Activated CD8-positive, alpha-beta memory T cell treated with anti-CD3 and anti-CD28 coated beads, Interleukin-2, amount 10 ng/mL, durations not matched to agents 7 days and 5 days (primary cell): ENCODE measurements at places on chromosomes 16 and 17.

GRCh38 chr16:70778901-70779309 lies 22.1 kb downstream of the VAC14 start:
- no peak for DNase-seq

GRCh38 chr17:32771396-32771795 lies 105.5 kb downstream of the MYO1D start:
- DNase-seq = no peak

GRCh38 chr17:40550608-40551007 lies 14.7 kb downstream of the CCR7 start:
- no peak for DNase-seq

GRCh38 chr16:67112591-67113399 lies 3.1 kb downstream of the PHAF1 start:
- no peak for DNase-seq

GRCh38 chr17:43403846-43404245 lies 5.1 kb downstream of the ARL4D start:
- no peak for DNase-seq

GRCh38 chr16:11793840-11794239 lies 3.2 kb downstream of the ZC3H7A start:
- DNase-seq = no peak

DNA sequence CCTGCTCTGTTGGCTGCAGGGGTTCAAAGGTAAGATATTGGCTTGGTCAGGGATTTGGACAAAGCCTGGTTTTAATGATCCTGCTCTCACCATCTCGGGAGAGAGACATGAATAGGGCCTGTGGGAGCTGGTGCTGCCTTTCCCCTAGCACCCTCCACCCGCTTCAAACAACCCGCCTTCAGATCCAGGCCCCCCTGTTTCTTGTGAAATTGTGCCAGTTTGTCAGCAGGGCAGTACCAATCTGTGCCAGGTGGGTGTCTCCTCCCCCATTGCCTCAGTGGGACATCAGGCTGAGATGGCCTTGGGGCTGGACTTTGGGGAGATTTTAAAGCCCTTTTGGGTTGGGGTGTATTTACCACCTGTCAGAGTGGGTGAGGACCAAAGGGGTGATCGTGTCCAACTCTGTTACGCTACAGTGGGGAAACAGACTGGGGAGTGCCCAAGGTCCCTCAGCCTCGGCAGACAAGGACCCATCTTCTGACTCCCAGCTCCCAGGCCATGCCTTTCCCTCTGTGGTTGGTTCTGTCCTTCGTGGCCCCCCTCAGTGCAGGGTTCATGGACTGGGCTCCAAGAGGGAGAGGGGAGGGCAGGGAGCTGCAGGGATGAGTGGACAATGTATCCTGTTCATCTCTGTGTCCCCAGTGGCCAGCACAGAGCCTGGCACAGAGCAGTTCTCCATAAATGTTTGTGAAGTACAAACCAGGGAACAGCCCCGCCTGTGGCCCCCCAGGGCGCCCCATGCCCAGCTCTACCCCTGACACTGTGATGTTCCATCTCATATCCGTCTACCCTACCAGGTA lies 3.3 kb downstream of the ARHGAP23 start:
- DNase-seq = no peak

DNA sequence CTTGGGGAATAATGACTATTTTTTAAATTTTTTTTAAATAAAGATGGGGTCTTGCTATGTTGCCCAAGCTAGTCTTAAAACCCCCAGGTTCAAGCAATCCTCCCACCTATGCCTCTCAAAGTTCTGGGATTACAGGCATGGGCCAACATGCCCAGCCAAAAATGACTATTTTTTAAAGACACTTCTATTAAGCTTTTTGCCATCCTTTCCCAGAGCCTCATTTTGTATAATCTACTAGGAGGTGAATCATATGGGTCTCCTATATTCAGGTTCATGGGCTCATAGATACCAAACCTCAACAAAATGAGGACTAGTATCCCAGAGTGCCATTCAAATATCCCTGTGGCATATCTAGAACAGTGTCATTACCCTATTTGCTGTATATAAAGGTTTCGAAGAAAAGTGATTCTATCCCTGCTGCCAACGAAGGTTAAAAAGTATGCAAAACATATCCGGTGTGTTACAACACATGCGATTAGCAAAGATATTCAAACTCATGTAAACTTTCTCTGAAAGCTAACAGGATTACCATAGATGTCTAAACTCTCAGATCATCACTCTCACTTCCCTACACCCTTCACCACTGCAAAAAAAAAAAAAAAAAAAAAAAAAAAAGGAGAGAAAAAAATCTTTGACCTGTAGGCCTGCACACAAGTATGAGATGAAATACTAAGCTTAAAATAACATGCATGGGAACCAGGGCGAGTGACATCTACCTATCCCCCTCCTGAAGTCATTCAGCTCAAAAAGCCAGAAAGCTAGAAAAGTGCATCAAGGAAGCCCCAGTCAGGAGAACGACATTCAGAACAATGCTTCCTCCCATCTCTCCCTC lies 23.5 kb downstream of the XPO6 start:
- no peak for DNase-seq

- DNase-seq = no peak
Measured at GRCh38 chr17:3474212-3474611, 1.6 kb upstream of the ASPA start.

DNA sequence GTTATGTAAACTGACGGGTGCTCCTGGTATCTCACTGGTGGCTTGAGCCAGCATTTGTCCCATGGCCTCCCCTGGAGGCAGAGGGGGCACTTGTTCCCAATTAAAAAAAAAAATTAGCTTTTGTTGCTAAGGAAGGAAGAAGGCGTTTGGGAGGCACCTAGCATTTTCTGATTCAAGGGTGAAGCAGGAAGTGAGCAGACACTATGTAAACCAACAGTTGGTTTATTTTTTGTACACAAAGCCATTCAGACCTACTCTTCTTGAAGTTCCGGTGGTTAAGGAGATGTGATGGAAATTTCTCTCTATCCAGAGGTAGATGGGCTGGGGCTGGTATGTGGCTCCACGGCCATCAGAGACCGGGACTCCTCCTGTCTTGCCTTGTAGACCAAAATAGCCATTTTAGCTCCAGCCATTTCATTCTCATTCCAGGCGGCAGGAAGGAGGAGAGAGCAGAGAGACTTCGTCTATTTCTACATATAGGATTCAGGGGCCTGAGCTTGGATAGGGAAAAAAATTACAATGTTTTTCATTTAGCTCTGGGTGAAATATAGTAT lies 103.0 kb downstream of the SNX29 start:
- DNase-seq = no peak

- DNase-seq = no peak
Measured at GRCh38 chr17:77770331-77771105, 188.0 kb upstream of the TNRC6C start.

DNA sequence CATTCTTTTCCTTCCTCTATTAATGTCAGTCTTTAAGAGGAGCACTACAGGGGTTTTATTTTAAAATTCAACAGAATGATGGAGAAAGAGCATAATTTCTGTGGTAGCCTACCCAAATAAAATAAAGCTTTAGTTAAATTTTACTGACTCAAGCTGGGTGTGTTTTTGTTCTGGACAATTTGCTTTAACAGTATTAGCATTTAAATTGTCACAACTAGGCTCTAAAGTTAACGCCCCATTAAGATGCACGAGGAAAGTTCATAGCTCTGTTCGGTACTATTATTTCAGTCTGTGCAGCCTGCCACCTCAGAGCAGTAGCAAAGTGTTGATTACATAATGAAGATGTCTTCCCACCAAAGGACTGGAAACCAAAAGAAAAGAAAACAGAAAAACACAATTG lies 52.0 kb downstream of the CDK12 start:
- no peak for DNase-seq

DNA sequence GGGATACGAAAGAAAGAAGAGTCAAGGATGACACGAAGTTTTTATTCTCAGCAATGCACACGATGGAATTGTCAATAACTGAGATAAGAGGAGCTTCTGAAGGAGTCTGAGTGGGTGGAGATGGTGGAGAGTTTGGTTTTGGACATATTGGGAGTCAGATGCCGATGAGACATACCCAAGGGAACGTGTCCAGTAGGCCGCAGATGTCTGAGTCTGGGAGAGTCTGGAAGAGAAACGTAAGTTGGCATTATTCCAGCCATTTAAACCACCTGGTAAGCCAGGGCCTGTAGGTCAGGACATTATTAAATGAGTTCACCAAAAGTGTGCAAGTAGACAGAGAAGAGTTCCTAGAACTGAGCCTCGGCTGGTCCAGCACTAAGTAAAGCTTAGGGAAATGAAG lies 478.3 kb upstream of the CDH5 start:
- no peak for DNase-seq

GRCh38 chr17:78345791-78346494 lies 13.9 kb downstream of the SOCS3 start:
- no peak for DNase-seq

- no peak for DNase-seq
Measured at GRCh38 chr17:51912939-51913338, 245.6 kb downstream of the CA10 start.

DNA sequence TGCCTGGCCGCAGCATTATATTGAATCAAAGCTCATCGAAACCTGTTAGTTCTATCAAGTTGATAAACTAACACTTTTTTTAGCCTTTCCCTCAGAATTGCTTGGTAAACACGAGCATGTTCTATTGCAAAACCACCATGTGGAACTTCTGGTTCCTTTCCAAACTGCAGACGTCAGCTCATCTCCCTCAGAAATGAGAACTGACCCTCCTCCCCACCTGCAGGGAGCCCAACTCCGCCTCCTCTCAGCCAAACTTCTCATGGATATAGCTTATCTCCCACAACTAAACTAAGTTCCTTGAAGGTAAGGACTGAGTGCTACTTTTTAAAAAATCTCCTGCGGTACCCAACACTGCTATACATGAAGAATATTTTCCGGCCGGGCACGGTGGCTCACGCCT lies 6.7 kb downstream of the SHMT1 start:
- no peak for DNase-seq

GRCh38 chr16:85461022-85461813 lies 151.9 kb upstream of the GSE1 start:
- no peak for DNase-seq

- no peak for DNase-seq
Measured at GRCh38 chr17:21010705-21011596, 31.9 kb downstream of the USP22 start.

DNA sequence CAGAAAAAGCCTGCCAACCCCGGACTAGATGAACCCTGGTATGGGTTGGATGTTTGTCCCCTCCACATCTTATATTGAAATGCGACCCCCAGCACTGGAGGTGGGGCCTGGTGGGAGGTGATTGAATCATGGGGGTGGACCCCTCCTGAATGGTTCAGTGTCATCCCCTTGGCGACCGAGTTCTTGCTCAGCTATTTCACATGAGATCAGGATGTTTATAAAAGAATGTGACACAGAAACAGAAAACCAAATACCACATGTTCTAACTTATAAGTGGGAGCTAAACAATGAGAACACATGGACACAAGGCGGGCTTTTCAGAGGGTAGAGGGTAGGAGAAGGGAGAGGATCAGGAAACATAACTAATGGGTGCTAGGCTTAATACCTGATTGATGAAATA lies 576.0 kb upstream of the HSBP1 start:
- no peak for DNase-seq

DNA sequence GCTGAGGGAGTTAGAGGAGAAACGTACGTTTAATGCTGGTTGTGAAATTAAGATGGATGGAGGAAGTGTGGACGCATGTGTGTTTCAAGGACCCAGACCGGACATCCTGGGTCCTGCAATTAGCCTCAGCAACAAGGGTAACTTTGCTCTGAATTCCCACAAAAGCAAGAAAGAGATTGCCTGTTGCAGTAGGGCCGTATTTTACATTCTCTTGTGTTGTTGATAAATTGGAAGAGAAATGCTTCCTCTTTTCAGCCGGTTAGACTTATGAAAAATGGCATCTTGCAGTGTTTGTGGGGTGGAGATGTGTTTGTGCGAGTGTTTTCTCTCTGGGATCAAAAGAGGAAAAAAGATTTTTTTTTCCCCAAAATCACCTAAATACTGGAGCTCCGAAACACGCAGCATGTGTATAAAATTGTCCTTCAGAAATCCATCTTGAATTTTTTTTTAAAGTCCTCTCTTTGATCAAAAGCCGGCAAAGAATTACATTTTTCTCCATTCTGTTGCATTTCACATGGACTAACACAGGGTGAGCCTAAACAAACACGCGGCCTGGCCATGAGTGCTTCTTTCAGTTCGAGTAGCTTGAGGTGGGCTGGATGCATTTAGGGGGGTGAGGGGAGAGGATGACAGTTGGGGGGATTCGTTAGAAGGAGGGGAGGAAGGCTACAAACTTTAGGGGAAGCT lies 251.6 kb downstream of the C16orf95 start:
- DNase-seq = no peak

DNA sequence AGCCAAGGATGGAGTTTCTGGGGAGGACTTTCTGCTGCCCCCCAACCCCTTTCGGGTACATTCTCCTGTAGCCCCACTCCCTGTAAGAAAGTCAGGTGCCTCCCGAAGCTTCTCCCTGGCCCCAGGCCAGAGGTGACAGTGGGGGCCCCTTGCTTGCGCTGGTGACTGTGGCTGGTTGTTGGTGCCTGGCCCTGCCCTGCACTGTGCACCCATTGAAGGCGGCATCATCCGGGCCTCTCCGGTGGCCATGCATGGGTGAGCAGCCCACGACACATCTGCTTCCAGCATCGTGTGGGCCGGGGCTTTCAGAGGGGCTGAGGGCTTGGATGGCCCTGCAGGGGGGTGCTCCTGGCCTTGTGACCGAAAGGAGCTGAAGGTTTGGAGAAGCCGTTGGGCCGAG lies 297.0 kb downstream of the SEC14L1 start:
- DNase-seq = no peak

DNA sequence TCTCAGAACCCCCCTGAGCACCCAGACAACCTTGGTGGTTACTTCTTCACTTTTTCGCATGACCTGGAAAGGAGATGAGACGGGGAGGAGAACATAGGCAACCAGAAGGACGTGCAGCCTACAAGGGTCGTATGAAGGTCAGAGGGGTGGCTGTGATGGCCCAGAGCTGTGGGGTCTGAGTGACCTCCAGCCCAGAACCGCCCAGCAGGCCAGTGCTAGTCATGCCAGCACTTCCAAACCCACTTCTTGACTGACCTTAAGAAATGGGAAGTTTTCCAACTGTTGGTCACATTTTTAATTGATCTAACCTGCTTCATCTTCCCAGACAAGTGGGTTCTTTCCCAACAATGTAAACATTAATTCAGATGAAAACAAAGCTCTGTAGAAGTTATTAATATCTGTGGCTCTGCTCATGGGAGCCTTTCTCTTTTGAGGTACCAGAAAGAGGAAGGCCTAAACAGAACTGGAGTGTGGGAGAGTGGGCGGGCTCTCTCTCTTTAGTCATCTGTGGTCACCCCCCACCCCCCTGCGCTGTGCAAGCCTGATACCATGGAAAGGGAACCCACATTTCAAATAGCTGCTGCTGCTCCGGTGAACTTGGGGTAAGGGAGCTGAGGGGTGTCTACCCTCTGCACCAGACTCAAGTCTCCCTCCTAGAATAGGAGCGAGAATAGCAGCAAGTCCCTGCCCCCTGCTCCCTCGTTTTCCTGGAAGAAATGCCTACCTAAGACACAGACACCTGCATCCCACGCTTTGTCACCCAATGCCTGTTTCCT lies 101.6 kb downstream of the RAB11FIP4 start:
- DNase-seq = peak; percentile 83
